ENCODE measurements at places on chromosomes 4 and X.
A peak's percentile ranks its signal among the peaks of the same experiment; 100 is the strongest.

GRCh38 chr4:105345358-105345757, 128.5 kb downstream of the PPA2 start:
- no peak for DNase-seq

DNA sequence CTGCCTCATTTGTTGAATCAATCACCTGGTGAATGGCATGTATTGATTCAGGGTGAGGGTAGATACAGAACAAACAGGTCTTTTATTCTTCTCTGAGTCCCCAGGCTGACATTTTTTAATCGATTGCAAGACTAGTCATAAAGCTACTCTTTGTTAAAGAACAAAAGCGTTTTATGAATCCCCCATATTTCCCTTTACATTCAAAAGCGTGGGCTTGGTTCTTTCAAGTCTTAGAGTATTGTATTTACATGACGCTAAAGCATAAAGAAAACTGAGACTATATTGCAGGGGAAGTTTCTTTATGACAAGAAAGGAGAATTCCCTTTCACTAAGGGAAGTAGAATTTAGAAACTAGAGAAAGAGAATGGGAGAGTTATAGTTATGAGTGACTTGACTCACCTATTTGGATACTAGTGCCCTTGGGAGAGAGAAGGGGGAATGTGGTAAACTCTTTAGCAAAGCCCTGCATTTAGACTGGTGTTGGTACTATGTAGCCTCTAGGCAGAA, 69.3 kb upstream of the PDE5A start:
- DNase-seq = no peak

GRCh38 chr4:169147191-169147590, 123.6 kb downstream of the SH3RF1 start:
- peak; percentile 12 for DNase-seq

DNA sequence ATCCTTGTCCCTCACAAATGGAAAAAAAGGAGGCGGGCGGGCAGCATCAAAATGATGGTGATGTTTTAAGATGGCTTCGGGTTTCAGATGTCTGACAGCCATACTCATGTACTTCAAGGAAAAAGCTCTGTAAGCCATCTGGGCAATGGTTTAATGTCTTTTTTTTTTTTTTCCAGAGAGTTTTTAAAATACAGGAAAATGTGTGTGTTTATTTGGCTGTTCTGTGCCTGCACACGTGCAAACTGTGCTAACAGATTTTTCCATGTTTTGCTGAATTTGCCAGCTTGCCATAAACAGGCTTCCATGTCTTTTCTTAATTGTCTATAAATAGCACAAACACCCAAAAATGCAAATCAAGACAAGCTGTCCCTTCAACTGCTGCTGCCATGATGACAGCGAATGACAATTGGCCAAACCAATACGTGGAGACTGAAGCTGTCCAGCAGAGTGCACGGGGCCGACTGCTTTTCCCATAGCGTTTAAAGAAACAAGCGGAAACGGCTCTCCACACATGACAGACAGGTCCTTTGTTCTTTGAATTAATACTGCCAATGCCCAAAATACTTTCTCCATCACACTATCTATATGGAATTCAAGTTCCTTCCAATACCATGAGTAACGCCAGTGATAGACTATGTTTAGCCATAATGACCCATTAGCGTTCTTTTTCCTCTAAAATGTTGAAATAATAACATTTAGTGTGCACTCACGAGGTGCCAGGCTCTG, 35.7 kb downstream of the AFAP1 start:
- DNase-seq = no peak

Measured in SW480 (cell line).